Esophagus squamous epithelium (tissue), 5 donors: ENCODE measurements at places on chromosomes 2 and 18.

DNA sequence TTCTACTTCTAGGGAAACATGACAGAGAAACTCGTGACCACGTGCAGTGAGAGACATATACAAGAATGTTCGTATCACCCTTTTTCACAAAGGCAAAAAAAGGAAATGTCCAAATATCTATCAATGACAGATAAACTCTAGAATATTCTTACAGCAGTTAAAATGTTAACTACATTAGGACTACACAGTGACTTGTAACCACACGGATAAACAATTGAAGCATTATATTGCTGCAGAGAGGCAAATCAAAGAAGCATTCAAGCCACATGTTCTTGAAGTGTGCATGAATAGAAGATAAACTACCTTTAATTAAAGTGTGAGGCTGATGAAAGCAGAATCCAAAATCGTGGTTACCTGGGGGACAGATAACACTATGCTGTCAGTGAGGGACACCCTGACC is 935.3 kb upstream of the KLHL29 start:
- no peak overlapping the region for H3K4me3 ChIP-seq
- H3K27me3 ChIP-seq: no peaks in the 10 kb centered on the region
- DNase-seq: no peak
- no peaks in the 10 kb centered on the region for H3K4me1 ChIP-seq
- no peak overlapping the region for H3K27ac ChIP-seq
- no peaks in the 10 kb centered on the region for H3K36me3 ChIP-seq

DNA sequence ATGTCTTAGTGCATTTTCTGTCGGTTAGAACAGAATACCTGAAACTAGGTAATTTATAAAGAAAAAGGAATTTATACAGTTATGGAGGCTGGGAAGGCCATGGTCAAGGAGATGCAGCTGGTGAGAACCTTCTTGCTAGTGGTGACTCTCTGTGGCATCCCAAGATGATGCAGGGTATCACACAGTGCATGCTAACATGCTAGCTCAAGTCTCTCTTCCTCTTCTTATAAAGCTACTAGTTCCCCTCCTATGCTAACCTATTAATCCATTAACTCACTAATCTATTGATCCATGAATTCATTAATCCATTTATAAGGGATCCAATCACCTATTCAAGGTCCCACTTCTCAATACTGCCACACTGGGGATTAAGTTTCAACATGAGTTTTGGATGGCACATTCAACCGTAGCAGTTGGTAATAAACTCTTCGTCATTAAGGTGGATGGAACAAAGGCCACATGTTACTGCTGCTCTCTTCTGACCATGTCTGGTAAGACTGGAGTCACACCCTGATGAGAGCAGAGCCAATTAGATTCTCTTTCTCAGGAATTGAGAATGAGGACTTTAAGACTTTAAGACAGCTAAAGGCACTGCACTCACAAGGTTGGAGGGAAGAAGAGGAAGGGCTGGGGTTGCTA is 211.6 kb upstream of the SMAD7 start:
- H3K36me3 ChIP-seq: no peaks in the 10 kb centered on the region
- H3K27me3 ChIP-seq: no peaks in the 10 kb centered on the region
- no peaks in the 10 kb centered on the region for H3K4me1 ChIP-seq
- DNase-seq: no peak

DNA sequence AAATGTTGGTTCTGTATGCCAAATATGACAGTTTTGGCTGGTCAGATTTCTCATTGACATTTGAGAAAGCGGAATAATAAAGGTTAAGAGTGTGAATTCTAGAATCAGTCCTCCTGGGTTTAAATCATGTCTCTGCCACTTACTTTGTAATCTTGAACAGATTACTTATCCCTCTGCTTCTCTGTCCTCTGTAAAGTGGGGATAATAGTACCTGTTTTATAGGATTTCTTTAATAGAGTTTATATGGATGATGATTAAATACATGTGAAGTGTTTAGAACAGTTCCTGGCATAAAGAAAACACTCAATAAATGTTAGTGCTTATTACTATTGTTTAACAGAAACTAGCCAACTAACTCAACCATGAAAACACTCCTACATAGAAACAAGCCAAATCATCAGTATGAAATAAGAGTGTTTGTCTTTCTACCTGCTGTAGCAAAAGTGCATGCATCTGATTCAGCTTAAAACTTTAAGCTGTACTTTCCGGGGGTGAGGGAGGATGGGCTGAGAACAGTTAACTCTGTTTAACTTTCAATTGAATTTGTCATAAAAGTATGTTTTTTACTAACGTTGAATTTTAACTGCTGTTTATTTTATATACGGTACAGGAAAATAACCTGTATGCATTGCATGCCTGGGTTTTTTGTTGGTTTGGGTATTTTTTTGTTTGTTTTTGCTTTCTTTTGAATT is 6.8 kb downstream of the HTR2B start:
- peaks cover 5% of the 10 kb centered on the region for H3K36me3 ChIP-seq
- no peak overlapping the region for H3K4me3 ChIP-seq
- H3K27ac ChIP-seq: no peak overlapping the region
- H3K4me1 ChIP-seq: peaks cover 28% of the 10 kb centered on the region
- DNase-seq: no peak
- no peaks in the 10 kb centered on the region for H3K27me3 ChIP-seq

DNA sequence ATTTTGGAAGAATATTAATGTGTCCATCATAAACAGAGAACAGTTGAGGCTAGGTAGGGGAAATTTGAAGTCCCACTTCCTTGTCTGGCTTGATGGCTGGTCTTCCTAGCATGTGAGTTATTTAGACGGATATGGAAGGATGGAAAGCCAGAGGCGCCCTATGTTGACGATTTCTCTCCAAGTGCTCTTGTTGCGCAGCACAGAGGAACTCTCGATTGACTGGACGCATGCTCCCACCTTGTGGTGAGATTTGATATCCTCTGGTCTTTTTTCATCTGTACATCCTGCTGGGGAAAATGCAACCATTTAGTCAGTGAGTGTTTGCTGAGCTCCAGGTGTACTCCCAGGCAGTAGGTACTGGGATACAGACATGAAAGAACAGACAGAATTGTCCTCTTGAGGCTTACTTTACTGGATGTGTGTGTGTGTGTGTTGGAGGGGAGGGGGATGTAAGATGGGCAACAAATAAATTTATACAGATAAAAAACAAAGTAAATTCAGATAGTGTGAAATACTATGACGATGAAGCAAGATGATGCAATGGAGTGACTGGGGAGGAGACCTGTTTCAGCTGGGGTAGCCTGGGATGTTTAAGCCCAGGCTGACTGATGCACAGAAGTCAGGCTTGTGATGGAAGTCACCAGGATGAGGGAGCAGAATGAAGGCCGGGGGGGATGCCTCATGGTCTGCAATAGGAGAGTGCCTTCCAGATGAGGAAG is 137.2 kb downstream of the TRIM43 start:
- H3K4me3 ChIP-seq: no peak overlapping the region
- H3K27ac ChIP-seq: no peak overlapping the region
- H3K27me3 ChIP-seq: no peaks in the 10 kb centered on the region
- no peaks in the 10 kb centered on the region for H3K4me1 ChIP-seq

DNA sequence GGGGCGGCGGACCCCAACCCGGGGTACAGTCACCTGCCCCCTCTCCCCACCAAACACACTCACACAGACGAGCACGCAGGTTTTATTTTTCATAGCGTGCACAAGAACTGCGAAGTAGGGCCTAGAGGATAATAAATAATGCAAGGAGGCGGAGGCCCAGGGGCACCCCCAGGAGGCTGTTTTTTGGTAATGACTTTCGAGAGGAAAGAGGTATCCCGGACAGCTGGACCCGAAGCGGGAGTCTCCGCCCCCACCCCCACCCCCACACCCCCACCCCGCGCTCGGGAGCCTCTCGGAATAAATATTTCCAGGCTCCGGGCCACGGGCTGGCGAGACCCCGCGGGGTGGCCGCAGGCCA is 3.4 kb downstream of the CYP26B1 start:
- peak overlapping the region; percentile 73 for H3K27ac ChIP-seq
- peaks cover 70% of the 10 kb centered on the region for H3K4me1 ChIP-seq
- no peaks in the 10 kb centered on the region for H3K36me3 ChIP-seq
- DNase-seq: no peak
- H3K4me3 ChIP-seq: peak overlapping the region; percentile 64

DNA sequence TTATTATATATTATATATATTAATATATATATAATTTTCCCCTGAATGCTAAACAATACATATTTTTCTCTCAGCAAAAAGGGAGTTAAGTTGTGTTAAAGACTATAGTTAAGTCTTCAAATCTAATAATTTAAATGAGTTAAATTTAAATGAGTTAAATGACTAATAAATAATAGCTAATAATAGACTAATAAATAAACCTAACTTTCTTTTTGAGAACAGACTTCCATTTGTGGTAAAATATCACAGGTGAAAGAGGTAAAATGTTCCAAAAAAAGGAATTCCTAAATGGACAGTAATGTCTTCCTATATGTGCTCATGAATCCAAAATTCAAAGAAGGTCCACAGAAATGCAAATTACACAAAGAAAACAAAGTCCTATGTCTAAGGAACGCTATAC is 74.6 kb downstream of the SLC25A12 start:
- no peak overlapping the region for H3K27ac ChIP-seq
- no peak for DNase-seq
- H3K27me3 ChIP-seq: no peaks in the 10 kb centered on the region
- no peaks in the 10 kb centered on the region for H3K36me3 ChIP-seq
- H3K4me3 ChIP-seq: no peak overlapping the region

DNA sequence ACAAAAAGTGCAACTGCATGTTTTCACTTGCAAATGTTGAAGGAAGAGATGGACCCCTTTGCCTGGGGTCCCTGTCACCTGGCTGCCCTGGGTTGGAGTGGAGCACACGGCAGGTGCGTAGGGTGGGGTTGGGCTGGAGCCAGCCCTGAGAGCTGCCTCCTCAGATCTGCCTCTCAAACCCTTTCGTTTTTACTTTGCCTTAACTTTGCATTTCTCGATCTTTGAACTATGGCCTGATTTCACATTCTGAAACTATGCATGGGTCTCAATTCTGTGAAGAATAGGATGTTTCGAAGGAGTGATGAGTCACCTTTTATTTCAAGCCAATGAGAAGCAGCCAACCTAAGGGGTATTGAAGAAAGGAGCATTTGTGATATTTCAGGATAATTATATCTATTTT is 132.8 kb downstream of the ACOXL start:
- no peaks in the 10 kb centered on the region for H3K27me3 ChIP-seq
- H3K4me1 ChIP-seq: no peaks in the 10 kb centered on the region
- H3K36me3 ChIP-seq: no peaks in the 10 kb centered on the region
- no peak for DNase-seq
- H3K27ac ChIP-seq: no peak overlapping the region
